Activated CD4-positive, CD25-positive, alpha-beta regulatory T cell treated with anti-CD3 and anti-CD28 coated beads, Interleukin-2, amount 50 U/mL, for 24 hours (primary cell): ENCODE measurements at places on chromosomes 13 and 19.

- ATAC-seq = peak; percentile 97
Observed at GRCh38 chr19:45667620-45668341, at the start of gene GIPR. TSS of gene GIPR (plus strand) at chr19:45668221. CDS start at chr19:45669521, 1,300 bp downstream.

DNA sequence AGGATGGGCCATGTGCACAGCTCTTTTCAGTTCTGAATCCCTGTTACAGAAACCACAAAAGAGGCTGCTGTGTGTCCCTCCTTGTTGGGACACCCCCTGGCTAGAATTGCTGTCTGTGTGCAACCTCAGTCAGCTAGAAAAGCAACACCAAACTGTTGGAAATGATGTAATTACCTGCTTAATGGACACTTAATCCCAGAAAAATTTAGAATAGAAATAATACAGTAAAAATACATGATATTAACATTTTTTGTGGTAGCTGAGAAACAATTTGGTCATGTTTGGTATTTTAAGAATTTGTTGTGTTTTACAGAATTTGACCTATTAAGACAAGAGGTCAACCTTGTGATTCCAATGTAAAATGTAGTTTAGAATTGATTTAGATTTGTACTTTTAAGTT, 46.8 kb downstream of the FAM124A start:
- no peak for ATAC-seq

DNA sequence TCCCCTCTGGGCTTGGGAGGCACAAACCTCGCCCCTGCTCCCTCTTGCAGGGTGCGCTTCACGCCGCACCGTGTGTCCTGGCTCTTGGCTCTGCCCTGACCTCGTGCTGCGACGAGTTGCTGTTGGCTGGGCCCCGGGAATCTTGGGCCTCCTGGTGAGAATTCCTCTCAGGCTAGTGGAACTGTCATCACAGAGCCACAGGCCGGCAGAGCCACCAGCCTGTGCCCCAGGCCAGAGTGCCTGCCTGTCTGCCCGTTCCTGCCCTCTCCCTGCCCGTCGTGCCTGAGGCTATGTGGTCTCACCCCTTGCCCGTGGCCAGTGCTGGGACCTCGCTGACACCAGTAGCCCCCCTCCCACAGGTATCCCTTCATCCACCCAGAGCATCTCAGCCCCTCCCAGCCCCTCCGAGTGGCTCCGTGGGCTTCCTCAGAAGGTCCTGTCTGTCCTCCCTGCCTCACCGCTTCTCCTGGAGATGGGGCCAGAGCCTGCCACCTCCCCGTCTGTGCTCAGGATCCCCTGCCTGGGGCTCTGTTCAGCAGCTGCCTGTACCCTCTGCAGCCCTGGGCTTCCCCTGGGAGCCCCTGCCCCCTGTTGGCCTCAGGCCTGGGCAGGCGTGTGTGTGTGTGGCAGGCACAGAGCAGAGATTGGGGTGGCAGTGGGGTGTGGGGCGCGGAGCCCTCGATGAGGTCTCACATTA, 13.3 kb downstream of the NDUFB7 start:
- ATAC-seq = no peak

DNA sequence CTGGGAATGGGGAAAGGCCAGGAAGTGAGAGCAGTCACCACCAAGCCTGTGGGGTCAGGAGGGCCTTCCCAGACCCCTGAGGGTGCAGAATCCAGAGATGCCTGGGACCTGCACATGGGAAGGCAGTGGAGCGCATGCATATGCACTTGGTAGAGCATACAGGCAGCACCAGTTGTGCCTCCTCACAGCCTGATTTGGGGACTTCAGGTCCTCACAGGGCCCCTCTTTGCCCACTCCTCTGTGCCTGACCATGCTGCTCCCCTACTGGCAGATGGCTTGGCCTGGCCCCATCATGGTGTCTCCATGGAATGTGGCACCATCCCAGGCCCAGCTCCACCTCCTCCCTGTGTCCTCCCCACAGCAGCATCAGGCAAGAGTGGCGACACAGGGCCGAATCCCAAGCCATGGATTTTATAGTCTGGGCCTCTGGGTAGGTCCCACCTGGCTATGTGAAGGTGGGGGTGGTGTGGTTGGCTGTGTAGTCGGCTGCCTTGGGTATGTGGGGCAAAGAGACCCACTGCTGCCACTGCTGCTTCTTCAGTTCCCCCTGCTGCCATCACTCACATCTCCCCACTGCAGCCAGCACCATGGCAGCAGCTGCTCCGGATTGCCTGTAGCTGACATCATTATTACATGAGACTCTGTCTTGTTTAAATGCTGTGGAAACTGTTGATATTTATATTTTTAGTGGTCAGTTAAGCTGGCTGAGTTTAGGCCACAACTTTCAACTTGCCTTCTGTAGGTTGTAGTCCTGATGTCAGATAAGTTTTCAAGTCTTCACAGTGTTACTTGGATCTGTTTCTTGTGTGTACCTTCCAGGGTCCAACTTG, 247.0 kb downstream of the GPC6 start:
- ATAC-seq = no peak

DNA sequence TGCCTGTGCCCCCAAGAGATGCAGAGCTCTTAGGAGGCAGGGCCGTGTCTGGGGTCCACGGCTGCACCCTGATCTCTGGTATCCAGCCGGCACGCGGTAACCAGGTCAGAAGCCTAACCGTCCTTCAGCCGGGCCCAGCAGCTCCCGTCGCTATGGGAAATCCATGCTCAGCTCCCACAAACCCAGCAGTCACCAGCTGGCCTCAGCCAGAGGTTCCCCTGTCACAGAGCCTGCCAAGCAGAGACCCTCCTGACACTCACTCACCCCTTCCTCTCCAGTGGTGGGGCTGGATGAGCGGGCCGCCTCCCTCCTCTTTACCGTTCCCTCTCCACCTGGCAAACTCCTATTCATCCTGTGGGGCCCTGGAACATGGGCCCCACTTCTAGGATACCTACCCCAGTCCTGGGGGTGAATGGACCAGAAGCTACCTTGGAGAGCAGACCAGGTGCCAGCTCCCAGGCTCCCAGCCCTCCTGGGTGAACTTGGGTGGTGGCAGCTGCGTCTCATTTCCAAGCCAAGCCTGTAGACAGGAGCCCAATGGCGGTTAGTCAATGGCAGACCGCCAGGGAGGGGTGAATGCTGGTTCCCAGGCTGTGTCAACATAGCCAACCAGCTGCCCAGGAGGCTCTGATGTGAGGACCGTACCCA, 21.4 kb upstream of the TCF3 start:
- ATAC-seq = no peak

GRCh38 chr13:75789451-75790197, 153.5 kb downstream of the LMO7 start:
- no peak for ATAC-seq

DNA sequence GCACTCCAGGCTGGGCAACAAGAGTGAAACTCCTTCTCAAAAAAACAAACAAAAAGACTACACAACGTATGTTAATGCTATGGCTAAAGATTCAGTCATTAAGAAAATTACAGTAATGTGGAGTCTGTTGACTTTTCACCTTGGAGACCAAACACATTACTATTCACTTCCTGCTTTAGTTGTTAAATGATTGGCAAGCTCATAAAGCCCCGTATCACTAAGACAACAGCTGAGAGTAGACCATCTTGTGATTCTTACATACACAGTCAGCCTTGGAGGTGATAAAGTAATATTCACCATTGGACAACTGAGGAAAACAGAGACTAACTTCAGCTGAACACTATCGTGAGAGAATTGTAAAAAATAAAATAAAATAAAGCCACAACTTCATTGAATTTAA, 86.5 kb downstream of the KCTD12 start:
- no peak for ATAC-seq

- no peak for ATAC-seq
Observed at GRCh38 chr13:99505814-99506269, 4.6 kb downstream of the TM9SF2 start.

- ATAC-seq = no peak
Observed at GRCh38 chr19:53055117-53055516, 10.6 kb downstream of the ERVV-2 start.

DNA sequence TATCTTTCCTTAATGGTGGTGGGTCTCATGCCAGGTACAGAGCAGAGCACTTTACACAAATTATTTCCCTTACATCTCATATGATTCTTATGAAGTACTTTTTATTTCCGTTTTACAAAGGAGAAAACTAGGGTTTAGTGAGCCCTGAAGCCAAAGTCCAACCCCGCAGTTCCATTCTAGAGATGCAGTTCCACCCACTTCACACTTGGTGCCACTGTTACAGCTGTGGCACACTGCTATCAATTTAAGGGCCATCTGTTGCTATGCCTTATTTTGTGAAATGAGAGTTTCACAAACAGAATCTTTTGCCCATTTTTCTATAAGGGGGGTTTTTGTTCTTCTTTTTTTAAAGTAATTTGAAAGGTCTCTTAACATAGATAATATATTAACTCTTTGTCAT, 12.9 kb downstream of the MIPEP start:
- ATAC-seq = no peak

DNA sequence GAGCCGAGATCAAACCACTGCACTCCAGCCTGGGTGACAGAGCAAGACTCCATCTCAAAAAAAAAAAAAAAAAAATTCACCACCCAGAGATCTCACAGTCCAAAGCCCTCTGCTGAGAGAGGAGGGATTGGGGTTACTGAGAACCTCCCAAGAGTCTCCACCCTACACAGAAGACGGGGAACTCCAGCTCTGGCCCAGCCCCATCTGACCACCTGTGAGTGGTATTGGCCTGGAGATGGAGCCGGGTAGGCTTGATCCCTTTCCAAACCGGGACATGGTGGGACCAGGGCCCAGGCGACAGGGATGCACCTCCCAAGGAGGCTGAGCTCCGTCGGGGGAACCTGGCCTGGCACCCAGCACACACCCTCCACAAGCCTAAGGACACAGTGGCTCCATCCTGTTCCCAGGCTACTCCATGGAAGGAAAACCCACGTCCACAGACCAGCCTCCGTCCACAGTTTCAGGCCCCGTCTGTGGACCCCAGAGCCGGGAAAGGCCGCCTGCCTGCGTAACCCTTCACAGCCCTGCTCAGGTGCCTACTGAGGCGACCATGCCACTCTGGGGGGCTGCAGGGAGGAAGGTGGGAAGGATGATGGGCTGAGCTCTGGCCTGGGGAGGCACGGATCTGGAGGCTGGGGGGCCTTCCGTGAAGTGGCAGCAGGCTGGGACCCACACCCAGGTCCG, 1.8 kb downstream of the TMEM259 start:
- ATAC-seq = no peak

DNA sequence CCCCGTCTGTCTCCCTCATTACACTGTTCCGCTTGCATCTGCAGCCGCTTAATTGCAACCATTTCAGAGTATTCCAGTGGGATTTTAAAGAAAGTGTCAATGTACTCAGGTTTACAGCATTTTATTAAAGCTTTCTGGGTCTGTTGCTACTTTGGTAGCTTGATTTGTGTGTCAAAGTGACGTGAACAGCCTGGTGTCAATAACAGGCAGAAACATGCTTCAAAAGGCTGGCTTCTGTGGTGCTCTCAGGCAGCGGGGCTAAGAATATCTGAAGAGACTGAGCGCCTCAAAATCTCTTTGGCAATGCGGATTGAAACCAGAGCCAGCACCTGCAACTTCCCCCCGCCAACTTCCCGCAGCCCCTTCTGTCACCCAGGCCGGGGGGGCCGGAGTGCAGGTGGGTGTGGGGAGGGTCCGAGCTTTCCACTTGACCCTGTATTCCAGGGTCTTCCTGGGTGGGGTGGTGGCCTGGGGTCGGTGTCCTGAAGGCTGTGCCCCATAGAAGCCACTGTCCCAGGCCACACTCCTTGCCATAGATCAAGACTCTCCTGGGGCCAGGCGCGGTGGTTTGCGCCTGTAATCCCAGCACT, 81.2 kb downstream of the KDM4B start:
- ATAC-seq = no peak

DNA sequence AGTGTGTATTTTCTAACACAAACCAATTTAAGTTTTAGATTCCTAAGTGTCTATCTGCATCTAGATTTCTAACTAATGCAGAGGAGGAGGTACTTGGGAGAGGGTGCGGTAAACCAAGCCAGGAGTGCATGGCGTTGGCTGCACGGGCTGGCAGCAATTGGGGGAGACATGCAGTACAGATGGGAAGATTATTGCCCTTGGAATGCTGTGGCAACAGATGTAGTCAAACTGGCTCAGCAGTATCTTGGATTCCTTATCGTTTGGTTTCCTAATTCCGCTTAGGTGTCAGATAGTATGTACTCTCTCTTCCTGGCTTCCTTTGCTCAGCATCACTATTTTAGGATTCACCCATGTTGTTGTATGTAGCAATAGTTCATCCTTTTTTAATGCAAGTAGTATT, 29.4 kb upstream of the STK24 start:
- no peak for ATAC-seq

GRCh38 chr13:97853550-97853949, 99.9 kb upstream of the IPO5 start:
- ATAC-seq = no peak

GRCh38 chr13:107067381-107067780, 499.4 kb upstream of the ARGLU1 start:
- ATAC-seq = no peak

- no peak for ATAC-seq
Observed at GRCh38 chr13:101726681-101727080, 274.2 kb downstream of the ITGBL1 start.

DNA sequence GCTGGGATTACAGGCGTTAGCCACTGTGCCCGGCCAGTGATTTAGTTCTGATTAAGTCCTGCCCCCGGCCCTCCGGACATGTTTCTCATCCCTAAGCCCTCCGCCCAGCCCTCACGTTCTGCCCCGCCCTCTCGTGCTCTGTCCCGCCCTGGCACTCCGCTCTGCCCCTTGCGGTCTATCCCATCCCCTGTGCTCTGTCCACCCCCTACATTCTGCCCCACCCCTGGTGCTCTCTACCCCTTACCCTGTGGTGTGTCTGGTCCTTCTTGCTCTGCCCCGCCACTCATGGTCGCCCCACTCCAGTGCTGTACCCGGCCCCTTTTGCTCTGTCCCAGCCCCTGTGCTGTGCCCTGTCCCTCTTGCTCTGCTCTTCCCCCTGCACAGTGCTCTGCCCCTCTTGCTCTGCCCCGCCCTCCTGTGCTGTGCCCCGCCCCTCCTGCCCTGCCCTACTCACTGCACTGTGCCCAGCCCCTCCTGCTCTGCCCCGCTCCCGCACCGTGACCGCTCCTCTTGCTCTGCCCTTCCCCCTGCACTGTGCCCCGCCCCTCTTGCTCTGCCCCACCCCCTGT, 3.0 kb downstream of the GTPBP3 start:
- no peak for ATAC-seq

GRCh38 chr13:28394422-28394821, 100.5 kb downstream of the FLT1 start:
- ATAC-seq = no peak

DNA sequence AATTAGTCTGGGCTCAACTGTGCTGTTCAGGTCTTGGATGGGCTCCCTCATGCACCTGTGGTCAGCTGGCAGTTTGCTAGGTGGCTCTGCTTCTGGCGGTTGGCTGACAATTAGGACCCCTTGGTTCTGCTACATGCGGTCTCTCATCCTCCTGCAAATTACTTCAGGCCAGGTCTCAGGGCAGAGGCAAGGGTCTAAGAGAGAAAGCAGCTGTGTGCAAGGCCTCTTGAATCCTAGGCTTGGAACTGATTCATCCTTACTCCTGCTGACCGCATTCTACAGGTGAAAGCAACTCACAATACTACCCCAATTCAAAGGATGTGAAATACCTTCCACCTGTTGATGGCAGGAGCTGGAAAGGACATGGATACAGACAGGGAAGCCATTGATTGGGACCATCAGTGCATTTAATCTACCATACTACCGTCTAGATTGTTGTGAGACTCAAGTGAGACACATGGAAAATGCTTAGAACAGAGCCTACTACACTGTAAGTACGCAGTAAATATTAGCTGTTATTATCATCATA, 19.1 kb downstream of the CBY2 start:
- no peak for ATAC-seq

- ATAC-seq = peak; percentile 65
Observed at GRCh38 chr13:51222037-51222685, at the start of gene FAM124A. TSS of gene FAM124A (plus strand) at chr13:51222398. CDS start at chr13:51222502, 104 bp downstream.

GRCh38 chr19:18208098-18208951, 4.5 kb upstream of the RAB3A start:
- no peak for ATAC-seq

- ATAC-seq = no peak
Observed at GRCh38 chr13:32086791-32087441, 55.3 kb downstream of the FRY start.
